ENCODE measurements at places on chromosomes 5 and 9.

DNA sequence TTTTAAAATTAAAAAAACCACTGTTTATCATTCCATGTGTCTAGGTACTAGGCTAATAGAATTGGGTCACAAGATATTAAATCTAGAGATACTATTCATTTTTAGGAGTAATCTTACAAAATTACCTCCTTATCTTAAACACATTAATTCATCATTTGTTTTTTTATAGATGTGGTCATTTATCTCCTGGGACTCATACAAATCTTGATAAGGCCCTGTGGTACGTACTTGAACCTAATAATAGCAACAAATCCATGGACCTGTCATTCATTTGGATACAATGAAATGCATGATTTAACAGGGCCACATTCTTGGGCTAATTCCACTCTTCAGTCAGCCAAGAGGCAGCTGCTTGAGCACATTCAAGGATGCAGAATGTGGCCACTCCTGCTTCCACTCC, 66.4 kb upstream of the MARCHF11 start:
- no peak for DNase-seq

DNA sequence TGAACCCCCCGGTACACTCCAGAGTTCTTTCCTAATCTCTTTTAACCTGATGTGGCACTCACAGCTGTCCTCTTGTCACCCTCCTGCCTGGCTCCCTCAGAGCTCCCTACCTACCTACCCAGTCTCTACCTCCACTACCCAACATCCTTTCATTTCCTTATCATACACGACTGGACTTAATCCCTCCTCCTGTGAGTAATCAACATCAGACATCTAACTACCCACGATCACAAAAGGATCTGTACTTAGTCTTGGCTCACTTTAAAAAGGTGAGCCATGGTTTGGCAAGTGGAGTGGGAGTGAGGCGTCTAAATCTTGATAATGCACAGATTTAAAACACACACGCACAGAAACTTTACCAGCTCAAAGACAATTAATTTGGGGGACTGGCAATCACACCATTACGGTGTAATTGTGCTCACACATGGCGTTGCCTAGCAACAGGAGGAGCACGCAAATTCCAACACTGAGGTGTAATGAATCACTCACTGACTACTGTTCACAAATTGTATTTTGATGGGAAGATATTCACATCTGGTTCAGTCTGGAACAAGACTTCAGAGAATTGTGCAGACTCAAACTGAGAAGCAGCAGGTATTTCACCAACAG, 235.9 kb downstream of the EPB41L4A start:
- DNase-seq: no peak

GRCh38 chr9:71944754-71945375, 33.4 kb downstream of the C9orf85 start:
- DNase-seq: no peak

GRCh38 chr5:78760770-78761169, 112.2 kb upstream of the LHFPL2 start:
- no peak for DNase-seq

DNA sequence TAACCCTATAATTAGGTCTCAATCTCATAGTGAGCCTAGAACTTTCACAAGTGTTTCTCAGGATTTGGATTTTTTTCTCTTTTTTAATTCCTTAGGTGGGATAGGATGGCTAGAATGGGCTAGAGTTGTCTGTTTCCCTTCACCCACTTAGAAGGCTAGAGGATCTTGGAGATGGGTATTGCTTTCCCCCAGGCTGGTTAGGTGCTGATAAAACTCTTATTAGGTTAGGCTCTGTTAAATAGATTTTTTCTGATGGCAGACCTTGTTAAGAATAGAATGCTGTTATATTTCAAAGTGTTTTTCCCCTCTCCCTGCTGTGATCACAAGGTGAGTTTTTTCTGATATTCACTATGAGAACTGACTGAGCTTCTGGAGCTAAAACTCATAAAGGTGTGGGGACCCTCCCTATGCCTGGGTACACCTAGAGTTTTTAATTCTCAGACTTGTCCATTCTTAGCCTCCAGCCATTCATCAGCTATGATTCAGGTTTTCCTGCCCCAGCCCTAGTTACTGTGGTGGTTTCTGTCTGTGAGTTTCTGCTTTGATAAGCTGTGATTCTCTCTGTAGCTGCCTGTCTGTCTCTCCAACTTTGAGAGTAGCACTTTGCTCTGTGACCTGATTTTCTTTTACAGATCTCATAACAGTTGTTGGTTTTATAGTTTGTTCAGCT, 132.4 kb downstream of the HACD4 start:
- DNase-seq: no peak

DNA sequence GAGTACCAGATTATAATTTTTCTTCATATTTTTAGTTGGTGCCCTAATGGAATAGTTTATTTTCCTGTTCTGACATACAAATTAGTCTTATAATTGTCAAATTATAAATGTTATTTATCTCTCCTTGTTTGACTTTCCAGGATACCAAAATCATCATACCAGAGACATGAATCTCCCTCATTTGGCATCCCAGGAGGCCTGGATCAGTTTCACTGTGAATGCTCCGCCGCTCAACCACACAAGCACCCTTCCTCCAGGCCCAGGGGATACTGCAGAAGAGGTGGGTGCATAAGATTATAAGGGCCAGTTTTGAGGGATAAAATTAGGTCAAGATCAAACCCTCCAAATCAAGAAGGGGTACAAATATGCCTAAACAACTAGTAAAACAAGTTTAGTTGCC, 1229.3 kb downstream of the CDH12 start:
- no peak for DNase-seq

DNA sequence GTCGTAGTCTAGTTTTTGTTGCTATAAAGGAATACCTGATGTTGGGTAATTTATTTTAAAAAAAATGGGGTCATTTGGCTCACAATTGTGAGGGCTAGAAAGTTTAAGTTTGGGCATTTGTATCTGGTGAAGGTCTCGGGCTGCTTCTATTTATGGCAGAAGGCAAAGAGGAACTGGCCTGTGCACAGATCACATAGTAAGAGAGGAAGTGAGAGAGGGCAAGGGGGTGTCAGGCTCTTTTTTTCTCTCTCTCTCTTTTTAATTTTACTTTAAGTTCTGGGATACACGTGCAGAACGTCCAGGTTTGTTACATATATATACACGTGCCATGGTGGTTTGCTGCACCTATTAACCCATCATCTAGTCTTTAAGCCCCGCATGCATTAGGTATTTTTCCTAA, 453.3 kb downstream of the DIRAS2 start:
- no peak for DNase-seq

DNA sequence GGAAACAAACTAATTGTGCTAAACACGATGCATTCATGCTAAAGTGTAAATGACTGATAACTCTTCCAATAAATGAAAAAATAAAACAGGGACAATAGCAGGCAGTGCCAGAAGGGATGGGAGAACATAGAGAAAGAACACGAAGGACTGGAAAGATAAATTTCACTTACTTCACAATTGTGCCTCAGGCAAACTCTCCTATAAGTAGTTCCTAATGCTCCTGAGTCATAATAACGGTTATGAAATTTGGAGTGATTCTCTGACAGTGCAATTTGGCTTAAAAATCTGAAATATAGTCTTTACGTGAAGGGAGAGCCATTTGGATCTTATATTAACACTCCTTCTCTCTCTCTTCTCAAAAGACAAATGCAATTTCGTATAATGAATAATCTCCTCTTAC, 2218.5 kb downstream of the MAT2B start:
- DNase-seq: no peak

DNA sequence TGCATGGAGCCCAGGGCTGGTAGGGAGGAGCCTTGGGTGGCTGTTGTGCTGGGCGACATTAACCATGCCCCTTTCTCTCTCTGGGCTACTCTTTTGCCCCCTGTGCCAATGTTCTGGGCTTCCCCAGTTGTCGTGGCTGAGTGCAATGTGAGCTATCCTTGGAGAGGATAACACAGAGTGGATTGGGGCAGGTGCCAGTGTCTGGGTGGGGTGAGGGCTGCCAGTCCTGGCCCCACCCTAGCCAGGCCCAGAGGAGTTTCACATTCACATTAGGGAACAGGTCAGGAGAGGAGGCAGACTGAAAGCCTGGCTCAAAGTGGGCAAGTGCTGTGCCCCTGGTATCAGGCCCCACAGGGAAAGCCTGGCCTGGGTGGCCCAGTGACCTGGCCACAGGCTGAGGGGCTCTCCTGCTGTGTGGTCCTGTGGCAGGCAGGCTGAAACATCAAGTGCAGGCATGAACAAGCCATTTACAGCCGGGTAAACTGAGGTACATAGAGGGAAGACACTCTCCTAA, 7.5 kb upstream of the NDST1 start:
- DNase-seq: no peak

DNA sequence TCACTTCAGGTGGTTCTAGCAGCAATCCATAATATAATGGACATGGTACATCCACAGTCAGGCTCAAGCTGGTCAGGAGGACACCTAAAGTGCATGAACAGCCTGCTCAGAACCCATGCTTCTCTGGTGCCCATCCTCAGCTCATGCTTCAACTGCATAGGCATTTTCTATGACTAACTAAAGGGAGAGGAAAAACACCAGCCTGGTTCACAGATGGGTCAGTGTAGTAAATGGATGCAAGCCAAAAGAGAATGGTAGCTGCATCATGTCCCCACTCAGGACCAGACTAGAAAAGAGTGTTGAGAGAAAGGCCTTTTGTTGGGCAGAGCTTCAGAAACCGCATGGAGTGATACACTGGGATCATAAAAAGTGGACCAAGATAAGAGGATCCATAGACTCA, 556.6 kb downstream of the TLE1 start:
- DNase-seq: no peak

DNA sequence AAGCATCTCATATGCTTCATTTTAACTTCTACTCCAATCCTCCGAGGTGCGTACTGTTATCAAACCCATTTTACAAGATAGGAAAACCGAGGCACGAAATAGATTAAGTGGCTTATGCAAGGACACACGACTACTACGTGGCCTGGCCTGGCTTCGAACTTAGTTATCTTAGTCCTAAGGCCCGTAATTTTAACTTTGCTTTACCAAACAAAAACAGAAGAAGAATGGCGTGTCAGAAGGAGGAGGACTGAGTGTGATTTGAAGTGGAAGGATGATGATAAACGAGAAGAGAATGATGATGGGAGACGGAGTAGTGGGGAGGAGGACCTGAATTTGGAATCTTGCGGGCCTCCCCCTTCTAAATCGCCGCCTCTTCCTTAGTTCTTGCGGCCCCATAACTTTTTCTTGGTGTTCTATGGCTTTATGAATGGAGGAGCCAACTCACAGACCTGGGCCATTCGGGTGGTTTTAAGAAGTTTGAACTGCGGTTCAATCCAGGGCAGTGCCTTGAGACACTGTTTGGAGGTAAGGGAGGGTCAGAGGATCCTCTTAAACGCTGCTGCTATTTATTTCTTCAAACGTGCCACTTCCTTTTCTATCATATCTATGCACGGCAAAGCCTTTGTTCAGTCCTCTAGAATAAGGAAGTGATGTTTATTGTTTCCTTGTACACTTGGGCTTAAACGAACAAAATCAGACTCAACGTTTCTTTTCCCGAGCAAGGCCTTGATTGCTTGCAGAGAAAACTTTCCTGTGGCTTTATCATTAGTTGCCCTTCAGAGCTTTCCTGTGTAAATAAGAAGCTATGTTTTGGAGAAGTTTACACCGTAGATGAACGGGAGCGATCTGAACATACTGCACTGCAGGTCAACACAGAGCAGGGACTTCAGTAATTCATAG, 795 bp downstream of the CNOT8 start:
- no peak for DNase-seq

- DNase-seq: no peak
Measured at GRCh38 chr5:155052532-155052931, 39.0 kb downstream of the KIF4B start.

- DNase-seq: no peak
Measured at GRCh38 chr9:11319538-11319937, 706.7 kb upstream of the PTPRD start.

GRCh38 chr9:38393128-38393796, 760 bp downstream of the ALDH1B1 start:
- no peak for DNase-seq

- DNase-seq: peak; percentile 59
Measured at GRCh38 chr5:181241393-181241975, 2.2 kb downstream of the RACK1 start.

DNA sequence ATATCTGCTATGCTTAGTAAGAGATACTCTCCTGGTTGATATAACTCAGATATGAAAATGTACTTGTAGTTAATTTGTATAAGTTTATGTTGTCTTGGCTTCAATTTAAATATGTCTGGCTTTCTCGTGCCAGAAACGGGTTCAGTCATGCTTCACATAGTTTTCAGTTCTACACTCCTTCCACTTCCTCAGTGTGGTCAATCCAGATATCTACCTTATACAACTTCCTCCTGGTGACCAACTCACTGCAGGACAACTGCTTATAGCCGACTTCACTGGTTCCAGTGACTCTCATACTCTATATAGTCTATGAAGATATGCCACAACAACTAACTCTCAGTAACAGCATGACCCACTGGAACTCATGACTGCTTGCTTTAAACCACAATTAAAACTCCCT, 690.4 kb downstream of the SLCO4C1 start:
- no peak for DNase-seq

GRCh38 chr5:163478126-163478981, 17.9 kb downstream of the HMMR start:
- DNase-seq: no peak

- no peak for DNase-seq
Measured at GRCh38 chr9:136445799-136446198, 6.2 kb upstream of the INPP5E start.

GRCh38 chr9:127805620-127806019, 2.9 kb downstream of the FPGS start:
- no peak for DNase-seq

GRCh38 chr9:90793729-90794128, 7.9 kb upstream of the SYK start:
- DNase-seq: no peak

DNA sequence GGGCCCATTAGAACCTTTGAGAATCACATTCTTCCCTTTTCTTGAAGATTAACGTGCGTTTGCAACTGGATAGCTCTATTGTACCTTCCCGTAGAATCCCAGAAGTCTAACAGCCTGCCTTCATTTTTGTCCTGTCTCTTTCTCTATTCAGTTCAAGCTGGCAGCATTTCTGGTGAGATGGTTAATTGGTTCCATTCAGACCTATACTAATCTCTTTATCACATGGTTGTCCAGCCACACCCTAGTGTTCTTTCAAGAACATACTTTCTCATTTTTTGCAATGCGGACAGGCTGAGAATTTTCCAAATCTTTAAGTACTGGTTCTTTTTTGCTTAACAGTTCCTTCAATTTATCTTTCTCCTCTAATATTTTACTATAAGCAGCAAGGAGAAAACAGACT, 26.0 kb downstream of the NUTM2F start:
- no peak for DNase-seq

- DNase-seq: no peak
Measured at GRCh38 chr9:18393340-18394130, 80.4 kb upstream of the ADAMTSL1 start.

GRCh38 chr9:96884443-96884842, 30.1 kb upstream of the ZNF782 start:
- no peak for DNase-seq

DNA sequence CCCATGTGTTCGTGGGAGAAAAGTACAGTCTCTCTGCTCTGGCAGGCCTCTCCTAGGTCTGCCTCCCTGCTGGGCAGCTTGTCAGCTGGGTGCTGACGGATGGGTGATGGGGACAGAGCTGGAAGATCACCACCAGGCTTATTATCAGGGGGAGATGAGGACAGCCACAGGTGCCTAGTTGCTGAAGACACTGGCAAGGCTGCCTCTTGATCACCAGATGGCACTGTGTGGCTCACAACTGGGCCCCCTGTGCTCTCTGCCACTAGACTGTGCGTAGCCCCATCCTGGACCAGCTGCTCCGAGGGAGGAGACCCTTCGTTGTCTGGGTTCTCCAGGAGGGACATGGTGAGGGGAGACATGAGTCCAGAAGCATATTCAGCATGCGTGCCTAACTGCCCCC, 73.0 kb downstream of the KIF24 start:
- no peak for DNase-seq
